Forelimb muscle (tissue), 1 donor: ENCODE measurements at places on chromosomes 4 and X.

- DNase-seq = no peak
Measured at GRCh38 chr4:106481801-106482200, 113.2 kb upstream of the GIMD1 start.

DNA sequence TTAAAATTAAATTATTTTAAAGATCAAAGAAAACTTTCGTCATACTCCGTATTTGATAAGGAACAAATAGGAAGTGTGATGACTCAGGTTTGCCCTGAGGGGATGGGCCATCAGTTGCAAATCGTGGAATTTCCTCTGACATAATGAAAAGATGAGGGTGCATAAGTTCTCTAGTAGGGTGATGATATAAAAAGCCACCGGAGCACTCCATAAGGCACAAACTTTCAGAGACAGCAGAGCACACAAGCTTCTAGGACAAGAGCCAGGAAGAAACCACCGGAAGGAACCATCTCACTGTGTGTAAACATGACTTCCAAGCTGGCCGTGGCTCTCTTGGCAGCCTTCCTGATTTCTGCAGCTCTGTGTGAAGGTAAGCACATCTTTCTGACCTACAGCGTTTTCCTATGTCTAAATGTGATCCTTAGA, at the start of gene CXCL8:
TSS of gene CXCL8 (plus strand) at position 217 of the 426 bp plus-strand sequence. CDS start at position 307, 90 bp downstream.
- DNase-seq = no peak

DNA sequence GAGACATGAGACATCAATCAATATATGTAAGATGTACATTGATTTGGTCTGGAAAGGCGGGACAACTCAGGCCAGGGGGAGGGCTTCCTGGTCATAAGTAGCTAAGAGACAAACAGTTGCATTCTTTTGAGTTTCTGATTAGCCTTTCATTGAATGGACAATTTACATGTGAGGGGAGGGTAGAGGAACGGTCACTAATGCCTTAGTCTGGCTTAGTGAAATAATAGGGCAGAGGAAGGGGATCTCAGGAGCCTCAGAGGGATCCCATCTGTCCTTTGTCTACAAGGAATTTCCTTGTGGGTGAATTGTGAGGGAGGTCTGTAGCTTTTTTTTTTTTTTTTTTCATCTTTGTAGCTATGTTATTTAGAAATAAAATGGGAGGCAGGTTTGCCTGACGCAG, 88.3 kb downstream of the GK start:
- DNase-seq = no peak

DNA sequence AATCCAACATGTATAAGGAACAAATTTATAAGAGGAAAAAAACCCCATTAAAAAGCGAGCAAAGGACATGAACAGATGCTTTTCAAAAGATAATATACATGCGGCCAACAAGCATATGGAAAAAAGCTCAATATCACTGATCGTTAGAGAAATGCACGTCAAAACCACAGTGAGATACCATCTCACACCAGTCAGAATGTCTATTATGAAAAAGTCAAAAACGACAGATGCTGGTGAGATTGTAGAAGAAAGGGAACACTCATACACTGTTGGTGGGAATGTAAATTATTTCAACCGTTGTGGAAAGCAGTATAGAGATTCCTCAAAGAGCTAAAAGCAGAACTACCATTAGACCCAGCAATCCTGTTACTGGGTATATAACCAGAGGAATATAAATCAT, 465.4 kb downstream of the TMA16 start:
- DNase-seq = no peak

GRCh38 chr4:91279899-91280298, 1023.9 kb upstream of the GRID2 start:
- no peak for DNase-seq

DNA sequence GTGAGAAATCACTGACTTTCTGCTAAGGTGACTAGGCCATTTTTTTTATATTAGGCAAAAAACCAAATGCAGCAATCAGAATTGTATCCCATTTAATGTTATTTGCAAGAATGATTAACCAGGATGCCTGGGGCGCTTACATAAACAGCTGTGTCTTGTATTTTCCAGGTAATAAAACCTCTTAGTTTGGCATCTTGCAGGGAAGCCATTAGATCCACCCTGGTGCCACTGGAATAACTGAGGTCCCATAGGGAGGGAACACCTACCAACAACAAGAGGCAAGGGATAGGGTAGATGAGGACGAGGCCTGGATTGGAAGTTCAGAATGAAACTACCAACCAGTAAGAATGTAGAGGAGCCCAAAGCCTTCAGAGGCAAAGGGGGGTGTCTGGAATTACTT, 288.3 kb downstream of the ARHGAP24 start:
- DNase-seq = no peak

GRCh38 chr4:183907871-183908683, 3.0 kb downstream of the STOX2 start:
- no peak for DNase-seq

- no peak for DNase-seq
Measured at GRCh38 chr4:65521666-65522065, 148.6 kb downstream of the EPHA5 start.

- no peak for DNase-seq
Measured at GRCh38 chr4:20509315-20509714, 190.9 kb upstream of the PACRGL start.

- DNase-seq = no peak
Measured at GRCh38 chr4:41145571-41146078, 68.7 kb downstream of the APBB2 start.

GRCh38 chr4:185637163-185637875, 102.0 kb upstream of the PDLIM3 start:
- no peak for DNase-seq

DNA sequence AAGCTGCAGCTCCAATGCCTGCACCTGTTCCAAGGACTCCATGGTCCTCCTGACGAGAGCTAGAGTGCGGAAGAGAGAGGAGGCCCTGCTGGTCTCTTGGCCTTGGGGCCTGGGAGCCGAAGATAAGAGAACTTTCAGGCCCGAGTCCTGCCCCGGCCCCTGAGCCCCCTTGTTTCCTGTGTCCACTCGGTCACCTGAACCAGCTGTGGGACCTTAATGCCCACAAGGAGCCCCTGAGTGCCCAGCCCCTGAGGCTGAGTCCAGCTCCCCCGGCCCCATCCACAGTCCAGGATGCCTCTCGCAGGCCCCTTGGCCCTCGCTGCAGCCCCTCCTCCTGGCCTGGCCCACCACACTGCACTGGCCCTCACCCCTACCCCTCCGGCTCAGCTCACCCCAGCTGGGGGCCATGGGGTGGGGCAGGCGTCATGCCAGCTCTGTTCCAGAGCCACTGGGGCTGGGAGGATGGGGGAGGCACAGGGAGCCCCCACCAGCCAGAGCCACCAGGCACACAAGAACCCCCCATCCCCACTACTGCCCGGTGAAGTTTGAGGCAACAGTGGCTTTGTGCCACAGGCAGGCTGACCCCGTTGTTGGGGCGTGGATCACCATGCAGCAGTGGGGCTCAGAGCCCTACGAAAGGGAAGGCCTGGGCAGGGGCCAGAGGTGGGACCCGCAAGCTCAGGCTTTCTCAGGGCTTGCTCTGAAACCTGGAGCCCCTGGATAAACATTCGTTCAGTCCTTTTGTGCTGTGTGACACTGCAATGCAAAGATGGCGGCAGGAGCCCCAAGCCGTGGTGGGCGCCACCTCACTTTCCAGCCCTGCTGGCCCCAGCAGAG, 14.1 kb downstream of the NAT8L start:
- no peak for DNase-seq

- DNase-seq = no peak
Measured at GRCh38 chrX:23118163-23118562, 118.4 kb downstream of the DDX53 start.

DNA sequence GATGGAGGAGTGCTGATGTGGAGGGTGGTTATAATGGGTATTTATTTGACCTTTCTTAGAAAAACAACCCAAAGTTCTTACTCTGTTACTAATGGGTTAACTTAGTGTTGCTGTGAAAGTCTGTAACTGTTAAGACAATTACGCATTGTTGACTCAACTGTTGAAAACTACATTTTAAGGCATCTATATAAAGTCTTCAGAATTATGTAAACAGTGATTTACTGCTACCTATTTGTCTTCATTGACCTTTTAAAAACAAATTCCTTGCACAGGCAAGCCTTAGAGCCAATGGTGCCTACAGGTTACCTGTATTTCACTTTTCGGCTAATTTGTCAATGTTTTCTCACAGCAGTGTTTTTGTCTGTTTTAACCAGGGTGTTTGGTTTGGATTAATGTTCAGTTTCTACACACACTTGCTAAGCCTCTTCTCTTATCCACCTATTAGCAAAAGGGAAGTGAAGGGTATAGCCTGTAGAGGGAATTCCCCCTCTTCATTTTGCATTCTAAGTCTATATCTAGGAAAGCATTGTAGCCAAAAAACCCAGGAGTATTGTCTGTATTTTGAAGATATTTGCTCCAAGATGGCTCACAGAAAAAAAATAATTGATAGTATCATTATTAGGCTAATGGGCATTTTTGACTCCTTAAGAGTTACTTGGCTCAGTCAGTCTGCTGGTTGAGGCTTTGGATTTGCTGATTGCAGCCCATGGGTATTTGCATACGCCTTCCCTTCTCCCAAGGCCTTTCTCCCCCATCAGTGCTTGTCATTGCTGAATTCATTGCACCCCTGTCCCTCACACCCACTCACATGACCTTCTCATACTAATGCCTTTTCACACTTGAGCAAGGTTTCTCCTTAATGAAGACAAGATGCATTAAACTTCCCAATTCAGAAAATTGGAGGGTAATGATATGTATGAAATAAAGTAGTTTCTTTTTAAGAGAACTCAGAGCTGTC, 30.5 kb downstream of the AFF1 start:
- no peak for DNase-seq

GRCh38 chr4:110154582-110154981, 43.8 kb downstream of the ELOVL6 start:
- no peak for DNase-seq

- DNase-seq = no peak
Measured at GRCh38 chrX:154791467-154791866, 13.8 kb downstream of the MPP1 start.

DNA sequence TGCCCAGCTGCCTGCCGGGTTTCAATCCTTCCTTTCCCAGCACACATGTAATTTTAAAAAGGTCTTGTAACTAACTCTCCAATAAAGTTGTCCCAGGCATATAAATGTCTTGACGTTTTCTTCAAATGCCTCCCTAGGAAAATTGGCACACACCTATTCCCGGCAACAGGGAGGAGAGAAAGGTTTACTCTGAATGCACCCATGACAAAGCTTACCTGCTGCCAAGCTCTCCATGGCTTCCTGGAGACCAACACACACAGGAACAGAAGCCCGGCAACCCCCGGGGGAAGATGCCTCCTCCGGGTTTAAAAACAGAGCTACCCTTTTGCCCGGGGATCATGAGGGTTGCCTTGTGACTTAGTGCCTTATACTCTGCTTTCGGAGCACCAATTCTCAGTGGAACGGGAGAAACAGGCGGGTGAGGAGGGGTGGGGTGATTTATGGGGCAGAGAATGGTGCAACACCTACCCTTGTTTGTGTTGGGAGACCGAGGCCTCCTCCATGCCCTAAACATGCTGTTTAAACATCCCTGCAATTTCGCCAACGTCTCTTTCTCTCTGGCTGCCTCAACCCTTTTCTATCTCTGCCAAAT, 4.8 kb upstream of the GYG2 start:
- DNase-seq = no peak

- DNase-seq = no peak
Measured at GRCh38 chr4:55393461-55394320, 2.1 kb upstream of the TMEM165 start.

DNA sequence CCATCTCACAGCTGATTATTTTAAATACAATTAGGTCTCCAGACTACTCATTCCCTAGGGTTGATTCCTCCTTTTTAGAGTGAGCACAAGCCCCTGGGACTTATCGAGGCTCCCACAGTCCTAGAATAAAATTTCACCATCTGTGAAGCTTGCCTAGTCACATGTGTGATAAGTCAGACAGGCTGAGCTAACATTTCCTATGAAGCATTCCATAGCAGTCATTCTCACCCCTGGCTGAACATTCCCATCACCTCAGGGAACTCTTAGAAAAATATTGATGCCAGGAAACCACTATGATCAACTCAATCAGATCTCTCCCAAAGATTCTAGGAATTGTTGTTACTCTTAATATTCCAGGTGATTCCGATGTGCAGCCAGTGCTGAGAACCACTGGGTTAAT, 37.7 kb downstream of the ARHGEF9 start:
- no peak for DNase-seq

GRCh38 chr4:142846729-142847596, 862 bp upstream of the INPP4B start:
- DNase-seq = no peak

DNA sequence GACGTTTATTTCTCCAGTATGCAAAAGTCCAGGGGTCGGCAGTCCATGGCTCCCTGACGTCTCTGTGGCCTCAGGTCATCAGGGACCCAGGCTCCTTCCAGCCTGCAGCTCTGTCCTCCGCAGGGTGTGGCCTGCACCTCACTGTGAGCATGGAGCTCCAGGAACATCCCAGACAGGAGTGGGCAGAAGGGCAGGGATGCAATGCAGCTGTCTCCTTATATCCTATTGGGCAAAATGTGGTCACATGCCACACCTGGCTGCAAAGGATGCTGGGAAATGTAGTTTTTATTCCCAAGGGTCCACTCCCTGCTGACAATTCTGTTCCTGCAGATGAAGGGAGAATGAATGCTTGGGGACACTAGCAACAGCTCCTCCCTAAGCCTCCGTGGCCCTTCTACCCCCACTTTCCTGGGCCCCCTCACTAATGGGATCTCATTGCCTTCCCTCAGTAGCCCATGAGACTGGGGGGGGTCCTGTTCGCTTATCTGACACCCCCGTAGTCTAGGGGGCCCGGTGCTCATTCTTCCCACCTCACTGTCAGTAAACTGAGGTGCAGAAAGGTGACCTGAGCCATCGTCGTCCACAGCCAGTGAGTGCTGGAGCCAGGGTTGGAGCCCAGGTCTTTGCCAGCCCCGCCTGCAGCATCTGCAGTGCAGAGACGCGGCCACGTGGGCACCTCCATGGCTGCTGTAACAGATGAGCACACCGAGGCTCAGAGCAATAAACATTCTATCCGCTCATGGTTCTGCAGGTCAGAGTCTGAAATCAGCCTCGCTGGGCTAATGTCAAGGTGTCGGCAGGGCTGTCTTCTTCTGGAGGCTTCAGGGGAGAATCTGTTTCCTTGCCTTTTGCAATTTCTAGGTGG, 5.9 kb upstream of the GRPEL1 start:
- no peak for DNase-seq

GRCh38 chr4:16739997-16740624, 158.3 kb downstream of the LDB2 start:
- DNase-seq = no peak

GRCh38 chrX:152821145-152821765, 9.3 kb downstream of the CETN2 start:
- DNase-seq = no peak

GRCh38 chr4:184506527-184507121, 32.3 kb upstream of the IRF2 start:
- DNase-seq = no peak

DNA sequence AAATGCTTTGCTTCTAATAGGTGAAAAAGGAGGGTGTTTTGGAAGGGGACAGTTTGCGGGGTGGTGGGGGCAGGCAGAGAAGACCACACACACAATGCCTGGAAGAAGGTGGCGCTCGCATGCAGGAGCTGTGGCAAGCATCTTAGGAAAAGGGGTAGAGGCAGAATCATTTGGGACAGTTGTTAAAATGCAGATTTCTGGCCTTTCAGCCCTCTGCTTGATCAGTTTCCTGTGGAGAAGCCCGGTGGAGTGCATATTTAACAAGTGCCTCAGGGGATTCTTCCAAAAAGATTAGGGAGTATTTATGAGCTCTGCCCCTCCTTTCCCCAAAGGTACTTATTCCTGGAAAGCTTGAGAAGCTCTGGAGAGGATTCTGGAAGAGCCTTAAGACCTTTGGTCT, 4.8 kb downstream of the NOCT start:
- DNase-seq = no peak

- DNase-seq = no peak
Measured at GRCh38 chr4:81746071-81746470, 274.4 kb upstream of the RASGEF1B start.

GRCh38 chr4:133136833-133137232, 12.3 kb upstream of the PCDH10 start:
- DNase-seq = no peak
